ENCODE measurements at places on chromosomes 1 and 21.

DNA sequence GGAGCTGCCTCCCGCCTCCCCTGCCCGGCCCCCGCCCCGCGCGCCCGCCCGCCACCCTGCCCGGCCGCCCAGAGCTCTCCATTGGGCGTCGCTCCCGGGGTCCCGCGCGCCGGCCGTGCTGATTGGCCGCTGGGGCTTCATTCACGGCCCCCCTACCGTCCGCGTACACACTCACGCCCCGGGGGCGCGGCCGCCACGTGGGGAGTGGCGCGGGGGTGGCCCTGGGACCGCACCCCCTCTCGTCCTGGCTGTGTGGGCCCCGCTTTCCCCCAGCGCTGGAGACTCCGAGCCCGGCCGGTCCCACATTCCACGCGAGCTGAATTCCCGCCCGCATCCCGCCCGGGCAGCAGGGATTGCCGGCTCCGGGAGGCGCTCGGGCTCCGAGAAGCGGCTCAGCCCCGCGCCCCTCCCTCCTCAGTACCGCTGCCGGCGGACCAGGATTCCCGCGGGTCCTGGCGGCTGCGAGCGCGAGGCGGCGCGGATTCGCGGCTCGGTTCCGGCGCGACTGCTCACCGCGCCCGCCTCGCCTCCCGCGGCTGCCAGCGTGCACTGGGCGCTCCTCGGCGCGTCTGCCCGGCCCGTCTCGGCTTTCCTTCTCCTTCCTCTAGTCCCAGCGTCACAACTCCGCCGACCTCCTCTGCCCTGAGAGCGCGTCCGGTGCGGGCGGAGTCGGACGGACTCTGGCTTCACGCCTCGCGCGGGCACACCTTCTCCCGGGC lies 450 bp upstream of the POU3F1 start:
- DNase-seq, result peak; percentile 36

DNA sequence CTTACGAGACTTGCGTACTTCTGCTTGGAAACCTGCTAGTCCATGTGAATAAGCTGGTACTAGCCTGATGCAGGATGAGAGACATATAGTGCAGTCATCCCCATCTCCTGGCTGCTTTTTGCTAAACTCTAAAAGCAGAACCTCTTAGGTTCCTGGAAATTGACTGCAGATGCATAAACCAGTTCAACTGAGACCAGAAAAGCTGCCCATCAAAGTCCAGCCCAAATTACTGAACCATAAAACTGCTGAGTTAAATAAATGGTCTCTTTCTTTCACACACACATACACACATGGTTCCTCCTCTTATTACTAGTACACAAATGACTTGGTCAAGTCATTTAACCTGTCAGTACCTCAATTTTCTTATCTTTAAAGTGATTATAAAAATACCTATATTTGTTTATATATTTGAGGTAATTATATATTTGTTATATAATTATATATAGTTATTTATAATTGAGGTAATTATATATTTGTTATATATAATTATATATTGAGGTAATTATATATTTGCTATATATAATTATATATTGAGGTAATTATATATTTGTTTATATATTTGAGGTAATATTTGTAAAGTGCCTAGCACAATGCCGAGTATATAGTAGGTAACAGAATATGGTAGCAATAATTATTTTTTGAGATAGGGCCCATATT lies 25.2 kb upstream of the RABGAP1L start:
- no peak for DNase-seq

DNA sequence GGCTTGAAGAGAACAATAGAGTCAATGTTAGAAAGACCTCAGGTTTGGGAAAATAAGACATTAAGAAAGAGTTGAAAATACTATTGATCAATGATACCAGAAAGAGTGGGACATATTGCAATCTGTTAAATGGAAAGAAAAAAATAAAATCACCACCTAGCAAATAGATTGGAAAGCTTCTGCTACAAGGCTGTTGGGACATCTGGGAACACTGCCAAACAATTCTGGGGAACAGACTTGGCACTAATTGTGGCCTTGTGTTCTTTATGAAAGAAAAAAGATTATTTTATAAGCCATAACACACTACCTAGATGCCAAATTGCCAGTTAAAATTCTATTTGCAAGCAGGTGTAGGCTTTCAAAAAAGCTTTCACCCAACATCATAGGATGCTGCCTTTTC lies 137.8 kb downstream of the TSEN15 start:
- no peak for DNase-seq

DNA sequence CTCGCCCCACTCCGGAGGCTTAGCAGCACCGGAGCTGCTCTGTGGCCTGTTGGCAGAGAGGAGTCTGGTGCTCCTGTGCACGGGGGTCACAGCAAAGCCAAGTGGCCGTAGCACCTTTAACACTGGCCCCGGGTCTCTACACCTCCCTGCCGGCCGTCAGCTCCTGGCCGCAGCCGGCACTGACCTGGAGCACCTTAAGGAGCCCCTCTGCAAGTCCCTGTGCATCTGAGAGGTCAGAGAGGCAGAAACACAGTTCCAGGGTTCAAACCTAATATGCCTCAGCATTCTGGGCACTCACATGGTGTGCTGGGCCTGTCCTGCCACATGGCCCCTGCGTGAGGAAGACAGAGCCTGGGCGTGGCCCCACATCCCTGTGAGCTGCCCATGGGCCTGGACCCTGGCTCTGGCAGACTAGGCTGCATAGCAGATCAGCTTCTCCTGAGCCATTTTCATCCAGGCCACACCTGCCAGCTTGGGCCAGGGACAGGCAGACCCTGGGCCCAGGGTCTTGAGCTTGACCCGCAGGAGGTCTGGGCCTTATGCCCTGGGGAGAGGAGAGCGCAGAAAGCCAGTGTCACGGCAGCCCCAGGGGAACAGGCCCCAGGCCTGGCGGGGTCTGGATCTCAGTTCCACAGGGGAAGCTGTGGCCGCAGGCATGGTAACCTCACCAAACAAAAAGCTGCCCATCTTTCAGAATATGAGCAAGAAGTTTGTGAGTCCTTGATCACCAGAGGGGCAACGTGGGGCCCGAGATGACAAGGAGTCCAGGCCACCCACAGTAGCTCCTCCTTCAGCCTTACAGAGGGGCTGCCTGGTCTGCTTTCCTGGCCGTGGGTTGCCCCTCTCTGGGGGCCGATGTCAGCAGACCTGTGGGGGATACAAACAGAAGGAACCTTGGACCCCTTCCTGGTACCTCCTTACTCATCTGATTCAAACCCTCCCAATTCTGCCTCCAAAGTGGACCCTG lies 146.0 kb upstream of the COL6A1 start:
- no peak for DNase-seq

GRCh38 chr1:85027242-85027983 lies 20.9 kb downstream of the MCOLN3 start:
- DNase-seq, result no peak

GRCh38 chr1:50423670-50424000 lies 392 bp upstream of the DMRTA2 start:
- DNase-seq, result no peak

DNA sequence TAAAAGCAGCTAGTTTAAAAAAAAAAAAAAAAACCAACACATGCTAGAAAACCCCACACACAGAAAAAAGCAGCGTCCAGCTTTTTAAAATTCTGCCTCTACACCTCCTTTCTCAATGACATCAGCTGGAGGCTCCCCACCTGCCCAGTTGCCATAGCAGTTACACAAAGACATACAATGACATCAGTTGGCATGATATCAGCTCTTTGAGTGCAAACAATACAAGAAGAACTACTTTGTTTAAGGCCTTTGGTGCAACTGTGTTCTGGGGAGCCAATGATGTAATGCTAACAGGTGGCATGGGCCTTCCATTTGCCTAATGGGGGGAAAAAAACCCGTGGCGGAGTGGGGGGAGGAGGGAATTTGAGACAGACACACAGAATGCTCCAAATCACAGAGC lies 32.9 kb downstream of the DUSP10 start:
- DNase-seq, result peak; percentile 21

Measured in activated CD8-positive, alpha-beta memory T cell treated with anti-CD3 and anti-CD28 coated beads for 1 hour (primary cell).